Vagina (tissue), 2 donors: ENCODE measurements at places on chromosomes 6 and 20. TPM values are rescaled to one million over a fixed set of nuclear protein-coding genes. Genes with fewer than 3 reads are reported as not detected.

- DNase-seq = no peak
Observed at GRCh38 chr6:40573221-40573620, 13.9 kb downstream of the LRFN2 start.

DNAH8 gene
- total RNA-seq = not detected

TRIM10 gene
- total RNA-seq = not detected

NFYA gene
- total RNA-seq = 22.8 TPM

COL19A1 gene
- 0.49 TPM for total RNA-seq

SYCP2L gene
- total RNA-seq = 0.25 TPM

PSMB8 gene
- 31.9 TPM for total RNA-seq

FRK gene
- total RNA-seq = 3.9 TPM

PAX1 gene
- total RNA-seq = not detected

- DNase-seq = no peak
Observed at GRCh38 chr6:118596774-118597320, 48.8 kb downstream of the PLN start.

SLC22A23 gene
- total RNA-seq = 40.5 TPM

- DNase-seq = no peak
Observed at GRCh38 chr6:136809091-136809860, 13.1 kb upstream of the PEX7 start.

CGAS gene
- 8.3 TPM for total RNA-seq

DNA sequence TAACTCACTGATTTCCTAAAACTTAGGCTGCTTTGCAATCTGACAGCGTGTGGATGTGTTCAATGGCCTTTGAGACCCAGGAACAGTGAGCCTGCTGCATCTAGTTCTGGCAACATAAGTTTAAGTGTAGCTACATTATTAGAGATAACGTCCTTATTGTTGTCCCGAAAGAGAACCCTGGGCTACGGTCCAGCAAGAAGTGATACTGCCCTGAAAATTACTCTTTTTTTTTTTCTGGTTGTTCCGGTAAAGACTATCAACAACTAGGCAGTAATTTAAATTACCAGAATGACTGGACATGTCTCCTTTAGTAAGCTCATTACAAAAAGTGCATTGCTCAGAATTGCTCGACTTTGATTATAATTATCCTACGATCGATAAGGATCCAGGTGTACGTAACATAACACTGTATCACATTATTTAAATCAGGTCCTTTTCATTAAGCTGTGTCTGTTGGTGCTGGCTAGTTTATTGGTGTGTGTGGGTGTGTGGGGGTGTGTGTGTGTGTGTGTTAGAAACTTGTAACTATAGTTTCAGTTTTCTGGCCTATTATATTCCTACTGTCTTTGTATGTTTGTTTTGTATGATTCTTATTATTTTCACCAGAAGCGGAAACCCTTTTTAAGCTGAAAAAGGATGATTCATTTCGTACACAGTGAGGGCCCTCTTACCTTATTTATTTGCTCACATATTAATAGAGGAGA is 3.0 kb downstream of the TSHZ2 start:
- no peak for DNase-seq

- no peak for DNase-seq
Observed at GRCh38 chr20:5000263-5001173, 792 bp downstream of the SLC23A2 start.

- DNase-seq = no peak
Observed at GRCh38 chr20:10504608-10504993, 69.5 kb downstream of the SLX4IP start.
